ENCODE measurements at places on chromosomes 2 and 18.

- no peak for DNase-seq
Observed at GRCh38 chr2:221943076-221943810, 355.6 kb downstream of the PAX3 start.

- no peak for DNase-seq
Observed at GRCh38 chr2:212618636-212619035, 80.0 kb upstream of the ERBB4 start.

DNA sequence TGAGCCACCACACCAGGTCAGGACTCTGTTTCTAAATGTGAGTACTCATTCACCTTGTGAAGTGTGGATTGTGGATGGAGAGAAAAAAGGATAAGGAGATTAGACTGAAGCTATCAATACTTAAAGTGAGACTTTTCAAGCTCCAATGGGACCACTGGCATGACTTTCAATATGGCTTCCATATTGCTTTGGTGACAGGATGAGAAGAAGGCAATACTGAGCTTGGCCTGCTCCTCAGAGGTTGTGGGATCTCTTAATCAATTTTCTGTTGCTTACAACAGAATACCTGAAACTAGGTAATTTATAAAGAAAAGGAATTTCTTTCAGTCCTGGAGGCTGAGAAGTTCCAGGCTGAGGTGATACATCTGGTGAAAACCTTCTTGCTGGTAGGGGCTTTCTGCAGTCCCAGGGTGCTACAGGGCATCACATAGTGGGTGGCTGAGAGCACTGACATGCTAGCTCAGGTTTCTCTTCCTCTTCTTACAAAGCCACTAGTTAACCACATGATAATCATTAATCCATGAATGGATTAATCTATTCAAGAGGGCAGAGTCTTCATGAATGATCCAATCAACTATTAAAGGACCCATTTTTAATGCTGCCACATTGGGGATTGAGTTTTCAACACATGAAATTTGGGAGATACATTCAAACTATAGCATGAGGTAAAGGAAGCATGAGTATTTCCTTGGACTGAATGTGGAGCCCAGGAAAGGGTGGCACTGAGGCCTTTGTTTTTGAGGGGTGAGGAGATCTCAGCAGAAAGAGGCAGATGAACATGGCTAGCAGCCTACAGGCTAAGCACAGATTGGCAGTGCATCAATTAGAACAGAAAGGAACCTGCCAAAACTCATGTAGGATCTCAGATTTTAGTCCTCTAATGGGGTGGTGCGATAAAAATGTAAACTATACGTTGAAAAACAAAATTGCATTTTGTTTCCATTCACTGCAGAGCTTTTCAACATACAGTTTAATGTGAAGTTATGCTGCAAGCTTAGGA lies 274.5 kb downstream of the PIK3C3 start:
- no peak for DNase-seq

DNA sequence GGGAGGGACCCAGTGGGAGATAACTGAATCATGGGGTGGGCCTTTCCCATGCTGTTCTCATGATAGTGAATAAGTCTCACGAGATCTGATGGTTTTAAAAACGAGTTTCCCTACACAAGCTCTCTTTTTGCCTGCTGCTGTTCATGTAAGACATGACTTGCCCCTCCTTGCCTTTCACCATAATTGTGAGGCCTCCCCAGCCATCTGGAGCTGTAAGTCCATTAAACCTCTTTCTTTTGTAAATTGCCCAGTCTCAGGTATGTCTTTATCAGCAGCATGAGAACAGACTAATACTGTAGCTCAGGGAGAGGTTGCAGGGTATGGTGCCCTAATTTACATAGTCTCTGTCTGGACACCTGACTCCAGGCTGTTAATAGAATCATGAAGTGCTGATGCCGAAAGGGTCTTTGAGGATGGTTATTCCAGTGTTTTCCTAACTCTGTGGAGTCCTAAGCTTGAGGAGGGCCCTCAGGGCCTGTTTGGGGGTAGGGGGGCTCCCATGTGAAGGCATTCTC lies 343.2 kb downstream of the ALK start:
- no peak for DNase-seq

DNA sequence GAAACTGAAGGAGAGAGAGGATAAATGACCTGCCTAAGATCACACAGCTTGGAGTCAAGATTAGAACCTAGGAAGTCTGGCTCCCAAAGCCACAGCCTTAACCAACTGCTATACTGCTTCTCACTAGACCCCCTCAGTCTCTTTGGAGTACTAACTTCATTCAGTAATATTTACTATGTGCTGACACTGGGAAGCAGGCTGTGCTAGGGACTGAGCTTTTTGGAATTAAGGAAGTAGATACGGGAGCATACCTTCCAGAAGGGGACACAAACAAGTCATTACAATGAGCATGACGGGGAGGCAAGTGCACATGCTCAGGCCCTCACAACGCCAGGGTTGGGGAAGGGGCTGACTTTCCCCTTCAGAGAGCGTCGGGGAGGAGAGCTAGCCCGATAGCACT lies 97.7 kb downstream of the INO80D start:
- DNase-seq = no peak

DNA sequence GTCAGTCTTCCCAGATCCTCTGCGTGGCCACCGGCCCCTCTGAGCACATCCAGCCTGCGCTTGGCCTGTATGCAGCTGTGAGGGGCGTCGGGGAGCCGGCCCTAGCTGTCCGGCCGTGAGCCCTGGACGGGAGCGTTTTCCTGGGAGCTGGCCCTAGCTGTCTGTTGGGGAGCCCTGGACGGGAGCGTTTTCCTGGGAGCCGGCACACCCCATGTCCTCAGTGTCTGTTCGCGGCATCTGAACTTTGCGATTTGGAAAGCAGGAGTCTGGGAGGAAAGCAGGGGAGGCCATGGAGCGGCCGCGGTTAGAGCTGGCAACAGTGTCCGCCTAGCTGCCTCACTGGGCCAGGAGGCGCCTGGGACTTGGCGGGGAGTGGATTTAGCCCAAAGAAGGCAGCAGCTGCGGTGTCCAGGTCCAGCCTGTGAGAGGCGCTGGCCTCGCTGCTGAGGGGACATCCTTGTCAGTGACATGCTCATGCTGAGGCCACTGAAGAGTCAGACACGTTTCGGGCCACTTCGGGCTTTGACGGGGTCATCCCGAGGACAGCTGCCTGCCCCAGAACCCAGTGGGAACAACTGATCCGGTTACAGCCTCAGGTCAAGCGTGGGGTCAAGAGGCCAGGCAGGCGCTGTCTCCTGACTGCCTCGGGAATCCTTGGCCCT lies 75.8 kb downstream of the KCNG2 start:
- no peak for DNase-seq

DNA sequence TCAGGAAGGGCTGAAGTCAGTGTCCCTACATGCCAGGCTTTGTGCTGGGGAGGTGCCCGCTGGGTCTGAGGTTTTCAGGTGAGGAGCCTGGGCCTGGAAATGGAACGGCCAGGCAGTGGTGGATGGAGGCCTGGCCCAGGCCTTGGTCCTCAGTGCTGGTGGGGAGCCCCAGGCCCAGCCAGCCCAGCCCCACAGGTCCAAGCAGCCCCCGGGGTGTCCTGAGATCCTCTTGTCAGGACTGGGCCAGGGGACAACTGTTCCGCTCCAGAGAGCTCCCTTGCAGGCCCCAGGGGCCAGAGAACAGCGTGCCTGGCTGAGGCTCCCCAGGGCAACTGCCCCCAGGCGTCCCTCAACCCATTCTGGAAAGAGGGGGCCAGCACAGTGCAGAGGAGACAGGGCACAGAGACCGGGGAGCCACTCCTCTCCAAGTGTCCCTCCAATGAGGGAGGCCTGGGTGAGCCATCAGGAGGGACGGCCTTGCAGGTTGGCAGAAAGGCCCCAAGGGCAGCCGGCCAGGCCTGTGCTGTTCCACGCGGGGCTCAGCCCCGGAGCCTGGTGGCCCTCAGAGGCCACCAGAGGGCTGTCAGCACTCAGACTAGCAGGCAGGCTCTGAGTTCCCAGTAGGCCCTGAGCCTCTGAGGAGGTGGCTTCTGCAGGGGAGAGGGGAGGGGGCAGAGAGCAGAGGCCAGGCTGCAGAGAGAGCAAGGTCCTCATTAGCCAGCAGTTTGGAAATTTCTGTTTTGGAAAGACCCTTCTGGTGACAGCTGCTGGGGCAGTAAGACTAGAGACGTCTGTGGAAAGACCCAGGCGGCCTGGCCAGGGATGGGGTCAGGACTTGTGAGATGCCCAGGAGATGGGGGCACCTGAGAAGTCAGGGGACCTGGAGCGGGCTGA lies 29.4 kb upstream of the SNED1 start:
- no peak for DNase-seq

DNA sequence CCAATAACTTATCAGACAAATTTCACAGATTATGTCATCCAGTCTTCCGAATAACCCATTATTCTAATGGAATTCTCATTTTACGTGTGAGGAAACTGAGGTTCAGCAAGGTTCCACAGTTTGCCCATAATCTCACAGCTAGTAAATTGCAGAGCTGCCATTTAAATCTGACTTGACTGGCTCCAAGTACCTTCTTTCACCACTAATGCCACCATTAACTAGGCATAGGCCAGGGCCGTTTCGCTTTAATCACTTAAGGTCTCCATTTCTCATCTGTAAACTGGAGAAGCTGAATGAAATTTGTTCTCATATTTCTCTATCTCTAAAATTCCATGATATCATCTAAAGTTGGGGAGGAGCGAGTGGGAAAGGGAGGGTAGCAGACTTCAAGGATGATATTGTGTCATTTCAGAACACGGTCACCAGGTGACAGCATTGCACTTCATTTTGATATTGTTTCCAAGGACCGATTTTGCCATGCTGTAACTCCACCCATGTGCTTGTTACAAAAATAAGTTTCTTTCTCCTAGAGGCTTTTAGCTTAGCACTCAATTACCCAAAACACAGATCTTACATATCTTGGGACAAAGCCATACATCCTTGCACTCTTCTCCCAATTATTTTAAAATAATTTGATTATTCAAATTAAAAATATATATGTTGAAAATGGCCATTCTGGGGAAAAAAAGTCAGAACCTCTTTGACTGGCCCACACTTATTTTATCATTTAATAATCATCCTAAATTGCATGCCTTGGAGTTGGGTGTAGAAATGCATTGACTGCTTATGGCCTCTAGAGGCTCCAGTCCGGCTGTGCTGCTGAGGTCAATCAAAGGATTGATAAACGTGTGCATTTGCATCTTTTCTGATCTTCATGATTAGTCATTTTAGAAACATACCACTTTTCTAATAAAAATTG lies 123.8 kb downstream of the AKAIN1 start:
- no peak for DNase-seq

GRCh38 chr2:105611333-105611637 lies 133.4 kb upstream of the NCK2 start:
- no peak for DNase-seq

GRCh38 chr18:58088691-58089065 lies 44.7 kb downstream of the NEDD4L start:
- DNase-seq = no peak

- no peak for DNase-seq
Observed at GRCh38 chr2:186612555-186613440, 22.9 kb downstream of the ITGAV start.

- no peak for DNase-seq
Observed at GRCh38 chr18:34710934-34711333, 836 bp downstream of the DTNA start.

- DNase-seq = no peak
Observed at GRCh38 chr2:46748735-46749531, 166.7 kb downstream of the MCFD2 start.

DNA sequence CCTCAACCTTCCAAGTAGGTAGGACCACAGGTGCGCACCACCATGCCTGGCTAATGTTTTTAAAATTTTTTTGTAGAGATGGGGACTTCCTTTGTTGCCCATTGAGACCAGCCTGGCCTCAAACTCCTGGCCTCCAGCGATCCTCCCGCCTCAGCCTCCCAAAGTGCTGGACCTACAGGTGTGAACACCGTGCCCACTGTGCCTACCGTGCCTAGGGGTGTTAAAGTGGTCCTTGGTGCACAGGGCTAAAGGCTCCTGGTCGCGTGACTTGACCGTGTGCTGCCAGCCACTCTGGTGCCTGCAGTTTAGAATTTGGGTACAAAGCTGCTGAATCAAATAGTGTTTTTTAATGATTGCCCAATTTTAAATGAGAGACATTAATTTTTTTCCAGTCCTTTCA lies 51.0 kb upstream of the KCNG2 start:
- DNase-seq = no peak

GRCh38 chr2:9178110-9178903 lies 28.3 kb upstream of the ASAP2 start:
- DNase-seq = no peak

DNA sequence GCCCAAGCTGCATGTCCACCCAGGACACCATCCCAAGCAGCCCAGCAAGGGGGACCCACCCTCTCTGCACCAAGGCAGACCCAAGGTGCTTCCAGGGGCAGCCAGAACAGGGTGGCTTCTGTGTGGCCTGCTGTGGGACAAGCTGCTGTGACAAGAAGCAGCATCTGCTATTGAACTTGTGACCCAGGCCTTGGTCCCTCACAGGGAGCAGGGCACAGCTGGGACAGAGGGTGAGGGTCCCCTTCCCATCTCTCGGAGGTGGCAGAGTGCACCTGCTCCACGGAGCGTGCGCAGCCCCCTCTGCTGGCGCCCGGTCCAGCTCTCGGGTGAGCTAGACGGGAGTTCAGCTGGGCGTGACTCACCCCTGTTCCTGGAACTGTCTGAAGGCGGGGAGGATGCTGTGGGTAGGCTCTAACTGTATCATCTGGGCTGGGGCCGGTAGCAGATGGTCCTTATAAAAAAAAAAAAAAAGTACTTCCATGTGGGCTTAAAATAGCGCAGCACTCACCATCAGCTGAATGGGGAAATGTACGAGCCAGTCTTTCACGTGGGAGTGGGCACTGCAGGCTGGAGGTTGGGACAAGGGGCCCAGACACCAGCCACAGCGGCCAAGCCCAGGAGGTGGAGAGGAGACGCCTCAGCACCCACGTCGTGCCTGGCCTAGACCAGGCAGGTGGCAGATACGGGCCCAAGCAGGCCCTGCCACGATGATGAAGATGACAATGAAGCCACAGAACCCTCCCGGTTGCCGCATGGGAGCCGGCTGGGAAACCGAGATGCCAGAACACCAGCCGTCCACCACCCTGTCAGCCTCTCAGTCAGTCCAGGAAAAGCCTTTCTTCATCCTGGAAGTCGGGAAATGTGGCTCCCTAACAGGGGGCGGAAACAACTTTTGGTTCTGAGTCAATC lies 136.8 kb upstream of the ID2 start:
- no peak for DNase-seq

DNA sequence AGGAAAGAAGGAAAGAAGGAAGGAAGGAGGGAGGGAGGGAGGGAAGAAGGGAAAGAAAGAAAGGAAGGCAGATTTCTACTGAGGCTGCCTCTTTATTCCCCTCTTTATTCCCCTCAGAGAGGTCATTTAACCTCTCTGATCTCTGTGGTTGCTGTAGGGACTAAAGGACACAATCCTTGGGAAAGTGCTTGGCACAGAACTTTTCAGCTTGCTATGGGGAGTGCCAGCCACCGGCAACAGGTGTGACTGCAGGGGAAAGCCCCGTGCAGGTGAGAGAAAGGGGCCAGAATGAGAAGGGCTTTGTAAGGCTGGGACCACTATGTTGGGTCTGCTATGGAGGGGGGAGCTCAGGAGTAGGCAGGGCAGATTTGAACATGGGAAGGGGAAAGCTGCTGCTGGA lies 27.7 kb upstream of the STEAP3 start:
- no peak for DNase-seq

All from GM12864 (cell line).